KG1 (cell line): ENCODE measurements at places on chromosomes 1 and 21.

DNA sequence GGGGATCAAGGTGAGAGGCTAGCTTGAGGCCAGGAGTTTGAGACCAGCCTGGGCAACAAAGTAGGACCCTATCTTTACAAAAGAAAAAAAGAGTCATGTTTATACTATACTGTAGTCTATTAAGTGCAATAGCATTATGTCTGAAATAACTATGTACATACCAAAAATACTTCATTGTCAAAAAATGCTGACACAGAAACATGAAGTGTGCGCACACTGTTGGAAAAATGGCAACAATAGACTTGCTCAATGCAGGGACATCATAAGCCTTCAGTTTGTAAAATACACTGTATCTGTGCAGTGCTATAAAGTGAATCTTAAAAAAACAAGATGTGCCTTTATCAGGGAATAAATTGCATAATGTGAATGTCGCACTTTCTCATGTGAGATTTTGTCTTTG is 14.1 kb upstream of the NID1 start:
- no peak for DNase-seq

GRCh38 chr1:22900451-22900850 is 72.2 kb downstream of the LACTBL1 start:
- DNase-seq: no peak

- DNase-seq: no peak
Observed at GRCh38 chr21:31713115-31713514, 18.8 kb downstream of the SCAF4 start.

DNA sequence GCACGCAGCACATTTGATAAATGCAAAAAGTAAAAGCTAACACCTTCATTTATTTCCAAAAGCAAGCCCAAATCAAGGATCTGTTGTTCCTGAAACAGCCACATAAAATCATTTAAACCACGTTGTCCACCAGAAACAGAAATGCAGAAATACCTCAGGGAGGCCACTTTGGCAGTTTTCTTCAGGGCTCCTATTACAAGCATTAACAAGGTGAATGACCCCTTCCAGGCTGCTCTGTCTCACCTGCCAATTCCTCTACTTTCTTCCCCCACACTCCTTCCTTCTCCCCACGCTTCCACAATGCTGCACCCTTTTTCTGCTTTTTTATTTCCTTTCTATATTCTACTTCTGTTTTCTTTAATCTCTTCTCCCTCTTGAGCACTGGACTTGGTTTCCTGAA is 55.0 kb upstream of the PTGFRN start:
- no peak for DNase-seq

DNA sequence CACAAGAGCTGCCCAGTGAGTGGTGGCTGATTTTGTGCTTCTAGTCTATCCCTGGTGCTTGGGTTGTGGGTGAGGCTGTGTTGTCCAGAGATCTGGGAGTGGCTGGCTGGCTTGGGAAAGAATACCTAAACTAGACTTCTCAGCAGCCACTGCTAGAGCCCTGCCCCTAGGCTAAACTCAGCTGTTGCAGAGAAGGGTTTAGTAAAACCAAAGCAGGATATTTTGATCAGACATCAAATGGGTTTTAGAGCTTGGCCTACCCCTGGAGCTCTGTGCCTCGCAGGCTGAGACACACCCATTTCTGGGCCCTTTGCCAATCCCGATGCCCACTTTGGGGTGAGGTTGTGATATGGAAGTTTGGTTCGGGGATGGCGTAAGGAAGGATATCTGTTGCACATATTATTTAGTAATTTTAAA is 88.5 kb downstream of the UCK2 start:
- DNase-seq: no peak

DNA sequence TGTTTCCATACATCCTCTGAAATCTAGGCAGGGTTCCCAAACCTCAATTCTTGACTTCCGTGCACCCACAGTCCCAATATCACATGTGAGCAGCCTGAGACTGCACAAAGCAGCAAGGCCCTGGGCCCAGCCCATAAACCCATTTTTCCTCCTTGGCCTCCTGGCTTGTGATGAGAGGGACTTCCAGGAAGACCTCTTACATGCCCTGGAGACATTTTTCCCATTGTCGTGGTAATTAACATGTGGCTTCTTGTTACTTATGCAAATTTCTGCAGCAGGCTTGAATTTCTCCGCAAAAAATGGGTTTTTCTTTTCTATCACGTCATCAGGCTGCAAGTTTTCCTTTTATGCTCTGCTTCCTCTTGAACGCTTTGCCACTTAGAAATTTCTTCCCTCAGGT is 3.3 kb upstream of the PIGK start:
- no peak for DNase-seq

GRCh38 chr1:198116069-198116468 is 40.7 kb upstream of the NEK7 start:
- no peak for DNase-seq

DNA sequence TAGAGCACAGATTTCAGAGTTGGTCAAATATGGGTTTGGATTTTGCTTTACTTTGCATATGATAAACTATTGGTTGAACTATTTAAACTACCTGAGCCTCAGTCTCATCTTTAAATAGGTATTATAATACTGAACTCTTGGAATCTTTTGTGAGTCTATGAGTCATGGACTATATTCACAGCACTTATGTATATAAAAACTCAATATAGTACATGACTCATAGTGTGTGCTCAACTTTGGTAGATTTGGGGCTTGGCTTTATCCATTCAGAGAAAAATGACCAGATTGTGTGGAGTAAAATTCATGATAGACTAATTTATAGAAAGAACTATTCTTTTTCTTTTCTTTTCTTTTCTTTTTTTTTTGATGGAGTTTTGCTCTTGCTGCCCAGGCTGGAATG is 28.7 kb downstream of the FCRL3 start:
- DNase-seq: no peak

DNA sequence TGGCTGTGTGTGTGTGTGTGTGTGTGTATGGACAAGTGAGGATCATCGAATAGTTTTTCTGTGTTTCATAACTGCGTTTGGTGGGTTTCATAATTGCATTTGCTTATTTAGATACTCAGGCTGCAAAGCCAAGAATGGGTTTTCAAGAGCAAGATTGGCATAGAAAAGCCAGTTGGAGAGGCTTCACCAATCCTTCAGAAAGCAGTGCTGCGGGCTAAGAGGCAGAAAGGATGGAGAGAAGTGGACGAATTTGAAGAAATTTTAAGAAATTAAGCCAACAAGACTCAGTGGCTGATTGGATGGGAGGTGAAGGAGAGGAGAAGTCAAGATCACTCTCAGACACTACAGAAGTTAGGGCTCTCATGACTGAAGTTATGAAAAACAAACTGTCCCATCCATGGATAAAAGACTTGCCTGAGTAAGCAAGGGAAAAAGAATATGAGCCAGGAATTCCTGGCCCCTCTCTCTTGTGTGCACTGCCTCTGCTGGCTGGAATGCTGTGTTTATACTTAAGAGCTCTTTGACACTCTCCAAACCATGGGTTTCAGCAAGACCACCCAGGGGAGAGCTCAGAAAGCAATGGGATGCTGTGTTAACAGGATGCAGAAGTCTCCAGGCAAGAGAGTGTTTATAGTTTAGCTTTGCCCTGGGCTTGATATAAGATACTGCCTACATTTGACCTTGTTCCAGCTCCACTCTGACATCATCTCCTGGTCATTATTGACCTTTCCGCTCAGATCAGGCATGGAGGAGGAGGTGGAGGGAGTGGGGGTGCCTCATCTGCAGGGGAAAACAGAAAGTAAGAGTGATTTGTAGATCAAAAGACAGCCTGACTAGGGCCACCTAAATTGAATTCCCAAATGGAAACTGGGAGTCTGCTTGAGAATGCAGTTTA is 232.0 kb upstream of the PLXNA2 start:
- DNase-seq: no peak
